ENCODE measurements at places on chromosomes 16 and 17.

- DNase-seq: no peak
Measured at GRCh38 chr17:38609280-38610031, 3.7 kb upstream of the SRCIN1 start.

GRCh38 chr16:30569281-30569680, 2.2 kb downstream of the ZNF688 start:
- DNase-seq: no peak

DNA sequence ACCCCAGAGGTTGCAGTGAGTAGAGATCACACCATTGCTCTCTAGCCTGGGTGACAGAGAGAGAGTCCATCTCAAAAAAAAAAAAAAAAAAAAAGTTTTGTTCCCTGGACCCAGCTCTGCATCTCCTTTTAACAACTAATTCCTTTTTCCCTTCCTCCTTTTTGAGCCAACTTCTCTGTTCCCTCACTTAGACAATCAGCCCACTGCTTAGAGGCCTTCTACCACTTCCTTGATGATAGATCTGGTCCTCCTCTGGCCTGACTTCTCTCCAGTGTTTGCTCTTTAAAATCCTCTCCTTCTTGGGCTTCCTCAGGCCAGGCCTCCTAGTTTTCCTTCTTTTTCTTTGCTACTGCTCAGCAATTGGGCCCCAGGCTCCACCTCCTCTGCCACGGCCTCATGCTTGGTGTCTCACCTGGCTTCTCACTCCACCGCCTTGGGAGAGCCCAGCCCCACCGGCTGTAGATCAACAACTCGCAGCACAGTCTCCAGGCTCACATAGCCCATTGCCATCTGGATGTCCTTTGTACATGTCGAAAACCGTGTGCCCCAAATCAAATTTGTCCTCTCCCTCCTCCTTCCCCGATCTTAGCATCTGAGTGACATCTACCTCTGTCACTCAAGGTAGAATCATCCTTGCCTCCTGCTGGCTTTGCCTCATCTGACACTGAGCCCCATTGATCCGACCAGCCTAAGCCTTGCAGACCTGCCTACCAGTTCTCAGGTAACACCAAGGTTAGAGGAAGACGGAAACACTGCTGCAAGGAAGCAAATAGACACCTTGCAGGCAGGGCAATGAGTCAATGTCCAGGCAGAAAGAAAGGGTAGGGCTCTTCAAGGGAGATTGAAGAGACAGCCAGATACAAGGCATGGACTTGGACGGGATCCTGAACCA, 17.4 kb downstream of the ARHGAP27 start:
- no peak for DNase-seq

DNA sequence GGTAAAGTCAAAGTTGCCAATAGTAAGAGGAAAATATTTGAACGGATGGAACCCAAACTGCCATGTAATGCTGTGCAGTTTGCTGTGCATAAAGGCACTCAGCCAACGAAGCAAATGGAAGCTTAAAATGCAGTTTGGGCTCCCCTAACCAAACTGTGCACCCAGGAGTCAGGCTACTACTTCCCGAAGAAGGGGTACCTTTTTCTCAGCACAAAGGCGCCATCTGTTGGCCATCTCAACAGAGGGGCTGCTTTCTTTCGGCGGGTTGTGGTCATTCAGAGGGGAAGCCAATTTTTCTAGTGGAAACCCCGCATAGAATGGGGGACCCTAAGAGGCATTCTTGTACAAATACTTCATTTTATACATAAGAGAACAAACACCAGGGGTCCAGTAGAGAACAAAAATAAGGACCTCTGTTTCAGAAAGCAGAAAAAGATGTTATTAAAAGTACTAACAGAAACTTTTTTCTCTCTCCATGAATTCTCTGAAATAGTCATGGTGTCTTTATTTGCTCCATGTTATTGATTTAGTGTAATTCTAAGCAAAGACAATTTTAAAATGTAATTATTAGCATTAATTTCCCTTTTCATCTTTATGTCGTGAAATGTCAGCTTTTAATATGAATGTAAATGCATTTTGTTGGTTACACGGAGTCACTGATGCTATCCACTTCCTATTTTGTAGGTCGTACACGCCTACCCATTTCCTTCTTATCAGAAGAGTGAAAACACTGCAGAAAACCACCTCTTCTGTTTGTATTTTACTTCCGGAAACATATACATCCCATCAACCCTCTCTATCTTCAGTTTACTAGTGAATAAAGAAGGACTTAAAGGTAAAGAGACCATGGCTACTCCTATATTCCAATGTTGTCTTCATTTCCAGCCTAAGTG, 453.3 kb downstream of the KCNJ2 start:
- DNase-seq: no peak

DNA sequence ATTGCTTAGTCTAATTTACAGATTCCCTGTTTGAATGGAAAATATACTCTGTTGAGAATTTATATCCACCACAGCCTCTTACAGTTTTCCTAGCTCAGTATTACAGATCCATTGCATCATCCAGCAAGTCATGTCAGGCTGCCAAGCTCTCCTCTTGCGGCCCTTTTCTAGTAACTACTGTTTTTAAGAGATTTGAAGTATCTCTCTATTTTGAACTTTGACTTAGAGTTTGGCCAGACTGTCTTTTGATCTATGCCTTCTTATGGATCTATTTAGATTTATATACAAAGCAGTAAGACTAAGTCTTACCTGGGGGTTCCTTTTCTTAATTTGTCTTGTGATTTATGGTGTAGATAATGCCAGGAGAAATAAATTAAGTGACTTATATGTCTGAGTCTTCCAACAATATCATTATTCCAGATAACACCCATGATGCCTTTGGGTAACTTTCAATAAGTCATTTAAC, 53.1 kb upstream of the ABCC11 start:
- DNase-seq: no peak

- DNase-seq: no peak
Measured at GRCh38 chr16:10080051-10080772, 102.0 kb downstream of the GRIN2A start.

DNA sequence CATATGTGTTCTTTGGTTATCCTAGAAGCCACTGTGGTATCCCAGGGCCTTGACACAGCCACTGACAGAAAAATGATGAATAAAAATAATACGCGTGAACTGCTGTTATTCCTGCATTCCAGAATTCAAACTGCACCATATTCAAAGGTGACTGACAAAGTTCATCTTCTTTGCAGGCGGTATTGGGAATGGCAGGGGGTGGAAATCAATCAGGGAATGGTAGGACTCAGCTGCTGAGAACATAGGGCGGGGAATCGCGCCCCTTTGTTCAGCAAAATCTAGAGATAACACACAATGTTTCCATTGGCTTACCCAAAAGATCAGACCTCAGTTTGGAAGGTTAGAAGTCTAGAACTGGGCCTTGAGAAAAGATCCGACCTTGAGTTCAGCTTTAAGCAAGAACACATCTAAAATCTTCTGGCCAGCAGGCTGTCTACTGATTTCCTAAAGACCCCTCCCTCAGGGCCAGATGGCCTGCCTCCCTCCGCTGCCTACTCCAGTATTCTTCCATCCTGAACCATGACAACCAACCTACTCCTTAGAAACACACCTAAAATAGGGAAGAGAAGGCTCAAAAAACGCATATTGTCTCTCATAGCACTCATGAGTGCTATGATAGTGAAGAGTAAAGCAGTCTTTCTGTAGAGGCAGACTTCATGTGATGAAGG, 34.1 kb downstream of the CDK5R1 start:
- no peak for DNase-seq

GRCh38 chr17:55284001-55284884, 19.5 kb downstream of the HLF start:
- DNase-seq: no peak

All from NCI-H1048 (cell line).